ENCODE measurements at places on chromosomes 7 and 10. TPM values are rescaled to one million over a fixed set of nuclear protein-coding genes. Genes with fewer than 3 reads are reported as not detected.

The CTBP2 gene
- 61.5 TPM for total RNA-seq

- no peak for DNase-seq
Measured at GRCh38 chr10:130938051-130938450, 373.5 kb downstream of the TCERG1L start.

The RNLS gene
- 14.9 TPM for total RNA-seq

- no peak for DNase-seq
Measured at GRCh38 chr7:2007551-2007950, 225.2 kb downstream of the MAD1L1 start.

The BLNK gene
- 6.9 TPM for total RNA-seq

The CYP26A1 gene
- total RNA-seq: 0.80 TPM

GRCh38 chr10:119217991-119218490, 10.7 kb downstream of the GRK5 start:
- no peak for DNase-seq

GRCh38 chr7:105210721-105211205, 178.0 kb downstream of the SRPK2 start:
- no peak for DNase-seq

DNA sequence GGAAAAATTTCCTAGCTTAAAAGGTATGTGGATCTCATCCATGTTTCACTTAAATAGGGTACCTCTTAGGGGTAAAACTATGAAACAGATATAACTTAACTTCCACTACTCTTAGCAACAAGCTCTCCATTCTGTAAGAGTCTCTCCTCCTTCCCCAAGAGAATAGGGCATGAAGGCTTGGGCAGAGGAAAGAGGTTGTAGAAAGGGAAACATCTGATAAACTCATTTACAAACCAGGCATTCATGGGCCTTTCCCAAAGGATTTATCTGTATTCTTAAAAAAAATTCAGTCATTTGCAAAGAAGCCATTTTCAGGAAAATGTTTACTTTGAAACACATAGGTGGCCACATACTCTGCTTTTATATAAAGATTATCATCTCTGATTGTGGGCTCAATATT, 82.7 kb downstream of the SEMA3A start:
- DNase-seq: no peak

- no peak for DNase-seq
Measured at GRCh38 chr10:126684171-126684745, 13.8 kb upstream of the C10orf90 start.

DNA sequence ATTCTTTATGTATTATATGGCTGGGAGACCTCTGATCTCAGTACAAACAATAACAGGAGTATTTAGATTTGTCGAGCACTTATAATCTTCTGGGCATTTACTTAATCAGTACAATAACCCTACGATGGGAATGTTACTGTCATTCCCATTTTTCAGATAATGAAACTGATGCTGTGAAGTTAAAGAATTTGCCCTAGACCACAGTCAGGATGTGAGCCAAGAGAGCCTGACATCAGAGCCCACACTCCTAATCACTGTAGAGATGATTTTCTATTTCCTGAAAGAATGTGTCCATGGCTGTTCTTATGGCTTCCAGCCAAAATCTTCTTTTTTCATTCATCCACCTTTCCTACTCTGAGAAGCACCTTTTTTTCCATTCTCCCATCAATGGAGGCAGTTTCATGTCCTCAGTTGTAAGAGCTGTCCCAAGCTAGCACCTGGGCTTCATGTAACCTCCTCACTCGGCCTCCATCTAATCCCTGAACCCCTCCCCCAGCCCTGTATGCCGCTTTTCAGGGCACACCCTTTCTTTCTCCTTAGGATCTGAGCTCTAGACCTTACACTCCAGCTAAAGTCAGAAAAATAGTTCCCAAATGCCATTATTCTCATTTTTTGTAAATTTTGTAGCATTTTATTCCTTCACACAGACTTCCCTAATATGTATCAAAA, 12.2 kb upstream of the CAV1 start:
- DNase-seq: no peak

DNA sequence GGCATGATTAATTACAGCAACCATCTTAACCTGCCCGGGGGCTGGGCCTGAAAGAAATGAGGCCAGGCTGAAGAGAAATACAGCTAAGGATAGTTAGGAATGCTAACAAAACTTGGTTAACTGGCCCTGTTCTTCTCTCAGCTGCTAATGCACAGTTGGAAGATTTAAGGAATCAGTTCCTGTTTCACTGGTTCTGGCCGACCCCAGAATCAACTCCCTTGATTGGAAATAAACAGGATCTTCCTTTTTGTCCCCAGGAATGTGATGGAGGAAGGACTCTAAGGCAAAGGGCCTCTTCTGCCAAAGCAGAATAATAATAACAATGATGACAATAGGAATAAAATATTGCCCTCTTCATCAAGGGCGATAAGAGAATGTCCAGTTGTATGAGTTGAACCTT, 3.5 kb upstream of the LRMDA start:
- DNase-seq: no peak

DNA sequence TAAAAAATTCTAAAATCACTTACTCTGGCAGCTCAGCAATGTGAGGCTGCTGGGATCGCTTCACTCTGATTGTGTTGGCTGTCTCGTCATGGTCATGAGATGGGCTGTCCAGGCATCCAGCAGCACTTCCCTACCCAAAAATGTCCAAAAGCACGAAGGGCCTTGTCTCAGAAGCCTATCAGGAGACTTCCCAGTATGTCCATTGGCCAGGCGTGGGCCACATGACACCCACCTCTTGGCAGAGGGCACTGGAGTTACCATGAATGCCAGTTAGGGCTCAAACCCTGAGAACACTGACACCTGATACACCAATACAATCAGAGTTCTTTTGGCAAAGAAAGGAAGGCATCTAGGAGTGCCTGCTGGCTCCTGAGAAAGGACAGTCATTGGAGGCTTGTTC, 27.0 kb upstream of the GLI3 start:
- DNase-seq: no peak

DNA sequence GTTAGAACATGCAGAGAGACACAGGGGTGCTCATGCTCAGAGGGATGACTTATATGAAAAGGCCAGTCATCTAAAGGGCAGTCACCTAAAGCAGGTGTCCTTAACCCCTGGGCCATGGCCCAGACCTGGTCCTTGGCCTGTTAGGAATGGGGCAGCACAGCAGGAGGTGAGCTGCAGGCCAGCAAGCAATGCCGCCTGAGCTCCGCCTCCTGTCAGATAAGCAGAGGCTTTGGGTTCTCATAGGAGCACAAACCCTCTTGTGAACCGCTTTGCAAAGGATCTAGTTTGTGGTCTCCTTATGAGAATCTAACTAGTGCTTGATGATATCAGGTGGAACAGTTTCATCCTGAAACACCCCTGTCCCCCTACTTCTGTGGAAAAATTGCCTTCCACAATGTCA, 14.5 kb downstream of the ANKRD7 start:
- DNase-seq: no peak

DNA sequence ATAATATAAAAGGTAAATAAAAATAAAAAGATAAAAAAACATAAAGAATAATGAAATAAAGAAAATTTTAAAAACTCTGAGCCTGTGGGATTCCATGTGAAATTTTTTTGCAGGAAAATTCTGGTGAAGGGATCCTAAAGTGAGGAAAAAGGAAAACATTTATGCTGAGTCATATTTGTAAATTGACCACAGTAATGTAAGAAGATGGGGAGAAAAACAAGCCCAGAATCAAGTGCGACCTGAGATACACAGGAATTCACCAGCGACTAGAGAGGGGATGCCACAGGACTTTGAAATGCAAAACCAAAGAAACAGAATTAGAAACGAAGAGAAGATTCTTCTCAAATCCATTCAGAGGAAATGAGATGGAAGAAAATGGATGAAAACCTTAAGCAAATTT, 133.8 kb upstream of the PFKP start:
- no peak for DNase-seq

The NEUROD6 gene
- total RNA-seq: not detected

Data from hepatocyte (in vitro differentiated cells).